ENCODE measurements at places on chromosomes 5 and 9.

DNA sequence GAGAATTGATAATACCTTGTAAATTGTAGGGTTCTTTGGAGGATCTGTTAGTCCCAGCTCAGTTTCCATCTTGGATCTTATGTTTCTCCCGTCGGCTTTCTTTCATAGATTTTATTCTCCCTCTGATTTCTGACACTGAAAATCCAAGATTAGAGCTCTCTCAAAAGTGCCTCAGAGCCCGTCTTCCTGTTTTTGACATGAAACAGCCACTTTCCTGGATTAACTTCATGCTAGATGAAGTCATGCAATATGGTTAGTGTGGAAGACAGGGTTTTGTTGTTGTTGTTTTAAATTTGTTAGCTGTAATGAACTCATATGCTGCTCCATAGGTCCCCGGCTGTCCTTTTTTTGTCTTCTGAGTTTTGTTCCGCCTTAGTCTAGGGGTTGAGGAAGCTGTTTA lies 51.6 kb upstream of the ZFR start:
- DNase-seq = no peak

DNA sequence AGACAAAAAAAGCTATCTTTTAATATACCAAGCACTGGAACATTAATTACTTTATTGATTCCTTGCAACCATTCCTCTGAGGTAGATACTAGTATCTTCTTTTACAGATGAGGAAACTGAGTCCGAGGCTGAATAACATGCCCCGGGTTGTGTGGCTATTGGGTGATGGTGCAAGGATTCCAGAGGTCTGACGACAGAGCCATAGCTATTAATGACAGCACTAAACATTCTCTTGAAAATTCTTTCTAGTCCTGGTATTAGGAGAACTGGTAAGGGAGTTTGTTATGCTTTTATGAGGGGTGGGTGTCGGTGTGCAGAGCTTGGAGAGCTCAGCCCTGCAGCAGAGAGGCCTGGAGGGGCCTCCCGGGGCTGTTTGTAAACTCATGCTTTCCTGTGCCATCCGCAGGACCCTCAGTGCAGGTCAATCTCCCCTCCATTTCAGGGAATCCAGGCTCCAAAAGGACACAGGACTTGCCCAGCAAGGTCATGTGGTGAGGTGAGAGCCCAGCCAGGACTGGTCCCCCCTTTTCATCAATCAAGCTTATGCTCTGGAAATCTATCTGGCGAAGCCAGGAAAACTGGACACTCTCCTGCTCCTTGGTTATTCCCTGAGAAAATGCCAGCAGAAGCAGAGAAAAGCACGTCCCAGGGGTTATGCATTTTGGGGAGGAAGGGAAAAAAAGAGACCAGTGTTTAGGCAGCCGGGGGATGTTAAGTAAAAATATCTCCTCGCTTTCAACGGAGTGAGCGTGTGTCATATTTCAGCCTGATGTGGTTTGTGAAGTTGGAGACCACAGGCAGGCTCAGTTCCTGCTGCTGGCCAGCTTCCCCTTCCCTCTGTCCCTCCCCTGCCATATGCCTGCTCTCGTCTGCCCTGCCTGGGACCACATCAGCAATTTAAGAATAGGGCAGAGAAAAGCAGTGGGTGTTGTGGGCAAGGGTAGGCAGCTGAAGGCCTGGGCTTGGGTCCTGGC lies 3.7 kb downstream of the GSN start:
- DNase-seq = peak; percentile 9

GRCh38 chr5:77452351-77452750 lies 39.8 kb downstream of the WDR41 start:
- no peak for DNase-seq

GRCh38 chr5:11301171-11301570 lies 540.1 kb upstream of the DAP start:
- DNase-seq = no peak

GRCh38 chr5:181259974-181260719 lies 796 bp downstream of the TRIM52 start:
- no peak for DNase-seq

DNA sequence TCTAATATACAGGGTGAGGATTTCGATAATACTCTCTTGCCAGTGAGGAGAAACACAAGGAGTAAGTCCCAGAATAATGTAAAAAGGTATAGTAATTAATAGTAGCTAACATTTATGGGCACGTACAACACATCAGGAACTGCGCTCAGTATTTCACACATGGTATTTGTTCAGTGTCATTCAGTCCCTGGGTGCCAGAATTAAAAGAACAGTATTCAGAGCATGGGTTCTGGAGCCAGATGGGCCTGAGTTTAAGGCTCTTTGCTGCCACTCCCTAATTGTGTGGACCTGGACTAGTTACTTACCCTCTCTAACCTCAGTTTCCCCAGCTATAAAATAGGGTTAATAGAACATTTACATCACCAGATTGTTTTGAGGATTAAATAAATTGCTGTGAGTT lies 16.3 kb downstream of the OSTF1 start:
- DNase-seq = no peak

DNA sequence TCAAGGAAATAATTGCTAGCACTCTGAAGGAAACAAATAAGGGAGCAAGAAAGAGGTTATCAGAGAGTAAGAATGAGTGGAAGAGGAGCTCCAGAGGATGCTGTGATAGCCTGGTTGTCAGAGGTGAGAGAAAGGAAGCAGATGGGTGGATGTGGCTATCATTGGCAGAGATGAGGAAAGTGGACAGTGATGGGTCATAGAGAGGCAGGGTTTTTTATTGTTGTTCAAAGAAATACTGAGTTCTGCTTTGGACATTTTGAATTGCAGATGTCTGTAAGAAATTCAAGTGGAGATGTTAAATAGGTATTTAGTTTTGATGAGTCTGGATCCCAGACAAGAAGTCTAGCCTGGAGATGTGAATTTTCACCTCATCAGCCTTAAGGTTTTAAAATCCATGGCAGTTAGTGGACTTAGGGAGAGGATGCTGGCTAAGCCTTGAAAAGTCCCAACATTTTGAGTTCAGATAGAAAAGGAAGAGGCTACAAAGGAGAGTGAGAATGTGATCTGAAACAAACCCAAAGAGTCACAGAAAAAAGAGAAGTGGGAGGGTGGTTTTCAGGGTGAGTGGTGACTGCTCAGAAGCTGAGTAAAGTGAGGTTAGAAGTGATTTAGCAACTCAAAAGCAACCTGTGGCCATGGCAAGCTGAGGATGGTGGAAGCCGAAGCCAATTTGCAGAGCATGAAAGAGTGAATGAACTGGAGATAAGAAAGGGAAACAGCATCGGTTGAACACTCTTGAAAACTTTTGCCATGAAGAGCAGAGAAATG lies 50.4 kb downstream of the PPIC start:
- no peak for DNase-seq

GRCh38 chr5:91742550-91742949 lies 359.4 kb upstream of the ARRDC3 start:
- DNase-seq = no peak

- DNase-seq = no peak
Observed at GRCh38 chr5:67360047-67360446, 163.4 kb upstream of the CD180 start.

GRCh38 chr5:59673438-59674058 lies 220.0 kb downstream of the PDE4D start:
- DNase-seq = peak; percentile 36
